Anterior cingulate cortex (tissue), 58 donors: ENCODE measurements at places on chromosomes 16 and 17.

- DNase-seq, result no peak
Observed at GRCh38 chr16:24505959-24506358, 33.4 kb upstream of the RBBP6 start.

DNA sequence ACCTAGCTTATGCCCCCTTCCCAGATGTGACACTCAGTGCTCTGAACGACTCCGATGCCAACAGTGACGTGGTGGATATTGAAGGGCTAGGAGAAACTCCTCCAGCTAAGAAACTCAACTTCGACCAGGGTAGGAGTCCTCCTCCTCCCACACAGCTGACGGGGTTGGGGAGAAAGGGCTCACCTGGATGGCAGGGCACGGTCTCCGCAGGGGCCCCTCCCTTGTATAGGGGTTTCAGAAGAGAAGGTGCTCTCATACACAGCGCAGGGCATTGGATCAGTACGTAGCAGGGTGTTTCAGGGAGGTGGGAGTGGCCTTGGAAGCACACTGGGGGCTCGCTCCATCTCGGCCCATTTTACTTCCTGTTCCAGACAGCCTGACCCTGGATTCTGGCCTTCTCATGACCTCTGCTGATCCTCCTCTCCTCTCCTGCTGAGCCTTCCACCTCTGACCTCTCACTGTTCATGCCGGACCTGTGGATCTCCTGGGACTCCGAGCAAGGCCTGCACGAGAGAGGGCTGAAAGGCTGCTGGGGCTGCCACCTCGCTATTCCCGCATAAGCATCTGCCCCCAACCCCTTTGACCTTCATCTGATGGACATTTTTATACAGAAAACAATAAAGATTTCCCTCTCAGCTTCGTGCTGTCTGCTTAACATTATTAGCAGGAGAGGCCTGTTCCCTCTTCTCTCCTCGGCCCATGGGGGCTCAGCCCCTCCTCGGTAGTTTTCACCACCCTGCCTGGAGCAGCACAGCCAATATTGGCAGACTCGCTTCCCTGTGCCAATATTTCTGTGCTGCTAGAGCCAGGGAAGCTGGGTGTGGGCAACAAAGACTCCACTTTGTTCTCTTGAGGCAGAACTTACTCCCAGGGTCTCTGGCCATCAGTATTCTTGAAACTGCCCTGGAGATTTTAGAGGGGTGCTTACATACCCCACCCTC is 4.7 kb downstream of the RNASEK start:
- DNase-seq, result no peak

DNA sequence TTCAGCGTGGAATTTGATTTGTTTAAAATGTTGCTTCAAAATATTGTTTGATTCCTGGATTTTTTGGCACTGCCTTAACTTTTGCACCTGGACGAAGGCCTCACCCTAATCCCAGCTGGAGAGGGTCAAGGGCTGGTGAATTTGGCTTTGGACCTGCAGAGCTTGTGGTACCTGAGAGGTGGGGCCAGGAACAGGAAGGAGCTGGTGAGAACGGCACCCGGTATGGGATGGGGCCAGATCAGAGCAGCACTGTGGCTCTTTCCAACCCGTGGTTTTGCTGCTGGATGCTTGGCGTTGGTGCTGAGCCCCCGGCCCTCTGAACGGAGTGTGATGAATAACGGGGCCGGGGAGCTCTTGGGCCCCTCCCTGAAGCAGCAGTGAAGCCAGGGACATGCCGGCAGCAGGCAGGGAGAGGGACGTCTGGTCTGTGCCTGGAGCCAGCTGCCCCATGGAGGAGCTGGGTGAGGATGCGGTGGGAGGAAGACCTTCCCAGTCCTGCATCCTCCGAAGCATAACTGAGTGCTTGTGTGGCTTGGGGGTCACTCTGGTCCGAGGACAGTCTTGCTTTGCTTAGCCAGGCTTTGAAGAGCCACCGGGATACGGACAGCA is 275.4 kb downstream of the SEC14L1 start:
- no peak for DNase-seq

- DNase-seq, result no peak
Observed at GRCh38 chr17:951325-952132, 28.0 kb downstream of the NXN start.

- DNase-seq, result no peak
Observed at GRCh38 chr17:20083156-20083859, 74.1 kb downstream of the SPECC1 start.

DNA sequence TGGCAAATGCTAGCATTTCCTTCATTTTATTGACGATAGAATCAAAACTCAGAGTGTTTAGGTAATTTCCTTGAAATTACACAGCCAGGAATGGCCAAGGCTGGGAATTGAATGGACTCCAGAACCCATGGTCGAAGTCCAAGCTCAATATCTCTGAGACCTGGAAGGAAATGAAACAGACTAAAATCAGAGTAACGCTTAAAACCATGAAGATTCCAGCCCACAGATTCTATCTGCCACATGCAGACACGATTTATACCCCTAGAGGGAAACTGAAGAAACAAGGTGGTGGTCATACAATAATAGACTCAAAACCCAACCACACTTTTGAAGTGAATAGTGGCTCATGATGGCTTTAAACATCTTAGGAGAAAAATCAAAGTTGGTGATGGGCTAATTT is 95.6 kb downstream of the PRKCA start:
- no peak for DNase-seq

- DNase-seq, result no peak
Observed at GRCh38 chr17:48160177-48161081, 52.9 kb downstream of the SNX11 start.

DNA sequence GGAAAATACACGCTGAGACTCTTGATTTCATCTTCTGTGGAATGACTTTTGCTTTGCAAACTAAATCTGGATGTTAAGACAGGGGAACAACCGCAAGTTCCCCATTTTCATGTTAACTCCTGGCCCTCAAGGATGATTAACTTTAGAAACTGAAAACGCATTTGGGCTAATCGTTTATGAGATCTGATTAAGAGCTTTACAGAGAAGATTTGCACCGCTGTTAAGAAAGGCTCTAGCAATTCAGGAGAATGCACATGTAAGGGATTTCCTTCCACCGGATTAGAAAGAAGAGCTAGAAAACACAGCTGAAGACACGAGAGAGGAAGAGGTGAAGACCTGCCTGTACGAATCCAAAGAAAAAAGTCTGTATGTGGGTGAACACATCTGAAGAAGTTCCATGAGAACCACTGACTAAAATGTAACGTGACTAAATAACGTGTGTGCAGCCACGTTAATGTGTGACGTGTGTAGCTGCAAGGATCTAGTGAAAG is 106.4 kb downstream of the YPEL2 start:
- no peak for DNase-seq
